ENCODE measurements at places on chromosomes 1 and 21.

- no peak for DNase-seq
Observed at GRCh38 chr1:226916497-226916896, 23.6 kb upstream of the COQ8A start.

DNA sequence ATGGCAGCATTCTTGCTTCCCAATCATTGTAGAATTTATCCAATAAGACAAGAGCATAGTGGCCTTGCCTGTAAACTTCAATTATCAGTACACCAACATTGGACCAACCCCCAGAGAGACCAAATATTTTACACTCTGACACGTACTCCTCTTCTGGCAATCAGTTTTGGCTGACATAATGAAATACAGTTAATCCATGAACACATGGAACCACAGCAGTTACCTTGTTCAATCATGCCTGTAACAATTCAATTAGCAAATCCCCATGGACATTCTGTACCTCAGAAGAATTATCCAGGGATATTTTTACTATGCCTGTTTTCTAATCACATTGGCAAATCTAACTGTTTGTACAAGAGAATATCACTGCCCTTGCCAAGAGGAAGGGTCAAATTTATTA is 2162.0 kb downstream of the MRPL39 start:
- DNase-seq, result no peak

GRCh38 chr1:213136190-213136917 is 85.3 kb downstream of the RPS6KC1 start:
- no peak for DNase-seq

GRCh38 chr1:17686258-17686657 is 68.9 kb upstream of the ACTL8 start:
- DNase-seq, result no peak

GRCh38 chr1:59383963-59384362 is 87.1 kb downstream of the FGGY start:
- DNase-seq, result no peak

- peak; percentile 80 for DNase-seq
Observed at GRCh38 chr1:64540265-64540791, 70.4 kb downstream of the CACHD1 start.

DNA sequence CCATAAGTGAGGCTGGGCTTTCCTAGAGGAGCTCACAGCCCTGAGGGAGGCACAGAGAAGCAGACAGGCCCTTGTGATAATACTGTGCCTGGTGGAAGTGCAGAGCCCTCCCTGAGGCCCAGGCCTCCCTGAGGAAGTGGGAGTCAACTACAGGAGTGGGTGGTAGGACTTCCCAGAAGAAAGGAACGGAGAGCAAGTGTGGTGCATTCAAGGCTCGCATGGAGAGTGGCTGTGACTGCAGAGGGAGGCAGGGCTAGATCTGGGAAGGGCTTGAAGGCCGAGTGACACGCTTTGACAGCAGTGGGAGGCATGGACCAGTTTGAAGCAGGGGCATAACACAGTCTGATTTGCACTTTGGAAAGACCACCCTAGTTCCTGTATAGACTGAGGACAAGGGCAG is 37.3 kb downstream of the AZIN2 start:
- DNase-seq, result no peak

GRCh38 chr1:67213164-67213563 is 46.9 kb downstream of the IL23R start:
- peak; percentile 20 for DNase-seq

- DNase-seq, result no peak
Observed at GRCh38 chr1:171896936-171897703, 55.8 kb downstream of the DNM3 start.

- peak; percentile 65 for DNase-seq
Observed at GRCh38 chr1:115706587-115707425, 61.7 kb downstream of the CASQ2 start.

DNA sequence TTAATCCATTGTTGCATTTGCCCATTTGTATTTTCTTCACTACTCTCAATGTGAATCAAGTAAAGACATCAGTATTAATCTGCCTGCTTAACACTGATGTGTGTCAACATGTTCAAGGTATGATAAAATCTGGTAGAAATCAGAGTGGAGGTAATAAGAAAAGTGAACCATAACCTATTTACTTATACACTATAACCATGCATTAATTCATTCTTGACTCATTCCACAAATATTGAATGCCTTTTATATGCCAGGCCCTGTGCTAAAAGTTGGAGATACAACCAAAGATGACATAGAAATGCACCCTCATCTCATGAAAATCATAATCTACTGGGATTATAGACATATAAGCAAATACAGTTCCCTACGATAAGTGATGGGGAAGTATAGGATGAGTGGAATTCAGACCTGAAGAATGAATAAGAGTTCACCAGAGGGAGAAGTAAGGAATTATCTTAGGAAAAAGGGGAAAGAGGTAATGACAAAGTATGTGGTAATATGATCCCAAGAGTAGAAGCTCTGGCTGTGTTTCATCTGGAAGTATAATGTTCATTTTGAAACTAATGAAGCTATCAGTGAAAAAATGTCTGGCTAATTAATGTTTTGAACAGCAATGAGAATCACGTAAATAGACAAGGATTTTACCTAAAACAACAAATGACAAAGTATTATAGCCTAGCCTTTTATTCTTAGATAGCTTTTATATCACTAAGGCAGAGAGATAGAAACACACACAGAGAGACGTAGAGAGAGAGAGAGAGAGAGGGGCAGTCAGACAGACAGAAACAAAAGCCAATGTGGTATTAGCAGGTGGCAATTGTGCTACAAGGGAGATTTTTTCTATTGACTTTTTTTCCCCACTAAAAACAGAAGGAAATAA is 7.0 kb upstream of the RWDD3 start:
- no peak for DNase-seq

- DNase-seq, result no peak
Observed at GRCh38 chr21:32900814-32901213, 124.9 kb upstream of the OLIG2 start.

DNA sequence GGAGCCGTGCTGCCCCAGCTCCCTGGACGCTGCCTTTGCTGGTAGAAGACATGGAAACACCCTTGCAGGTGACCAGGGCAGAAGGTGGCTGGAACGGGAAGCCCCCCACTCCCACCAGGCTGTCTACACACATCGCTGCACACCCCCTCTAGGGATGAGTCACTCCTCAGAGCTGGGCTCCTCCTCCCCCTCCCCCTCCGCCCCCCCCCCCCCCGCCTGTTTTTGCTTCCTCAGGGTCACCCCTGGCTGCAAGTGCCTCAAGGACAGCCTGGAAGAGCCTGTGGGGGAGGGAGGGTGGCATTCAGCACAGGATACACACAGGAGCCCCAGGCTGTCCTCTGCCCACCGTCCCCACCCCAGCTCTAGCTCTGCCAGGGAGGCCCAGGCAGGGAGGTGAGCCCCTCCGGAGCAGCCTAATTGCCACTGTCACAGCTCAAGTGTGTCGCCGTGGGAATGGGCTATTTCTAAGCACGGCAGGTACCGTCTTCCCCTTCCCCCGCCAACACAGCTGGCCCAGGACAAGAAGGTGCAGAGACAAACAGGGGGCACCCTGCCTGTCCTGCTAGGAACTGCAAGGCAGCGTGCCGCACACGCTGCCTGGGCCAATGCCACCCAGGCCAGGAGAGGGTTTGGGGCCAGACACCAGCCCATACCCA is 2.5 kb downstream of the FNDC10 start:
- peak; percentile 35 for DNase-seq

DNA sequence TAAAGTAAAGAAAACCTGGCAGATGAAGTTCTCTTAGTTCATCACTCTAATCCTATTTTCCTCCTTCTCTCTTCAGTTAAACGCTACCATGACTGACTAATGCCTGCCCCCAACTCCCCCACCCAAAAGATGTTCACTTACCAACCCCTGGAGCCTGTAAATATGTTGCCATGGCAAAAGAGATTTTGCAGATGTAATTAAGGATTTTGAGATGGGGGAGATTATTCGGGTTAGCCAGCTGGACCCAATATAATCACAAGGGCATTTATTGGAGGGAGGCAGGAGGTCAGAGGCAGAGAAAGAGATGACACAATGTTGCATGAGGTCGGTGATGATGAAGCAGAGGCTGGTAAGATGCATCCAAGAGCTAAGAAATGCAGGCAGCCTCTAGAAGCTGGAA is 69.3 kb upstream of the PPP2R5A start:
- DNase-seq, result no peak

GRCh38 chr1:213852107-213852506 is 135.7 kb upstream of the PROX1 start:
- DNase-seq, result no peak

DNA sequence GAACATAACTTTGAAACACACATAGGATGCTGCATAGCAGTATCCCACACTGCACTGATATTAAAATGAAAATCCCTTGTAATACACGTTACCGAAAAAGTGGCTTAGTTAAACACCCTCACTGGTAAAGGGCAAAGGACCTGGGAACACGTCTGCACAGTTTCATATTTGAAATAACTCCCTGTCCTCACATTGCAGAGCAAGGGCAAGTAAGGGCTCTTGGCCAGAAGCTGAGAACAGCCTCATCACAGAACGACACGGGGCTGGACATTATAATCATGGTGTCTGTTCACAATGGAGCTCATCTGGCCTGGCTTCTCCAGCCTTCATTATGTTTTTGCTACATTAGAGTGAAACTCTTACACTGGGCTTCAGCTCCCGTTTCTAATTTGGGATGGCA is 207.0 kb downstream of the PCP4 start:
- DNase-seq, result no peak

GRCh38 chr1:159712080-159712479 is 2.3 kb downstream of the CRP start:
- no peak for DNase-seq

- no peak for DNase-seq
Observed at GRCh38 chr1:67515324-67516080, 85.3 kb upstream of the SERBP1 start.

GRCh38 chr21:35801391-35801790 is 258.9 kb downstream of the SETD4 start:
- DNase-seq, result no peak

DNA sequence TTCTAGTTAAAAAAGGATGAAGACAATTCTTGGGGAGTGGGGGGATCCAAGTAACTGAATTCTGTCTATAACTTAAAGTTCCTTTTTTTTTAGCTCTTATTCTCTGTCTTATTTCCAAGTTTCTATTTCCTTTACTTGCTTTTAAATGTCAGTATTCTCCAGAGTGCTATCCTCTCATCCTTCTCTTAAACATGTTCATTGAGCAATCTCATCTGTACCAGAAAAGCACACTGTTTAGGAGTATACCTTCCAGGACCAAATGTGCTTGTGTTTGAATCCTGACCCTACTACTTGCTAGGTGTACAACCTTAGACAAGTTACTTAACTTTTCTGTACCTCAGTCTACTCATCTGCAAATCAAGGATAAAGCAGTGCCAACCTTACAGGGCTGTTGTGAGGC is 50.1 kb downstream of the AKT3 start:
- DNase-seq, result no peak

DNA sequence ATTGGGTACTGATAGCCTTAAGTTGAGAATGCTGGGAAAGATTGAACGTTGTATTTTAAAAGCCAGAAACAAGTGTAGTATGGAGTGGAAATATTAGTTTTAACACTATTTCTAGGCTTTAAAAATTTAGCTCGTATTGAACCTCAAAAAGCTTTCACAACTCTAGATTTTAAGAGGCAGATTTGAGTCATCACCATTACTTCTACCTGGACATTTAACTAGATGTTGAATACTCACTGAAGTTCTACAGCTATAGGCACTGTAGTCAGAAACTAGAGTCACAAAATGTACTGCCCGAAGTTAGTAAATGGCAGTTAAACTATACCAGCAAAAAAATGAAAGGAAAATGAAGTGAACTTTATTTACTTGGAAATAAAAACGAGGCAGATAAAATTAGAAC is 96.5 kb downstream of the NEK7 start:
- no peak for DNase-seq

GRCh38 chr1:230286166-230286889 is 139.8 kb downstream of the PGBD5 start:
- no peak for DNase-seq

- no peak for DNase-seq
Observed at GRCh38 chr1:35571263-35571662, 1.9 kb upstream of the TFAP2E start.

- DNase-seq, result no peak
Observed at GRCh38 chr1:98102345-98103030, 181.7 kb upstream of the DPYD start.

- DNase-seq, result no peak
Observed at GRCh38 chr1:151940541-151940940, 31.2 kb upstream of the THEM4 start.

GRCh38 chr1:231387770-231388669 is 34.1 kb downstream of the EGLN1 start:
- DNase-seq, result peak; percentile 78

Measured in lung microvascular endothelial cell (primary cell).